ENCODE measurements at places on chromosomes 2 and 18. TPM values are rescaled to one million over a fixed set of nuclear protein-coding genes. Genes with fewer than 3 reads are reported as not detected.

GRCh38 chr18:4017480-4017879 lies 437.6 kb downstream of the DLGAP1 start:
- H3K27ac ChIP-seq: no peak overlapping the region
- H3K36me3 ChIP-seq: no peaks in the 10 kb centered on the region
- H3K4me1 ChIP-seq: no peaks in the 10 kb centered on the region

- no peaks in the 10 kb centered on the region for H3K27me3 ChIP-seq
- no peak overlapping the region for H3K4me3 ChIP-seq
- no peaks in the 10 kb centered on the region for H3K4me1 ChIP-seq
- H3K27ac ChIP-seq: no peak overlapping the region
These were observed 12.6 kb upstream of the FLACC1 start for GRCh38 chr2:201369775-201370174.

DNA sequence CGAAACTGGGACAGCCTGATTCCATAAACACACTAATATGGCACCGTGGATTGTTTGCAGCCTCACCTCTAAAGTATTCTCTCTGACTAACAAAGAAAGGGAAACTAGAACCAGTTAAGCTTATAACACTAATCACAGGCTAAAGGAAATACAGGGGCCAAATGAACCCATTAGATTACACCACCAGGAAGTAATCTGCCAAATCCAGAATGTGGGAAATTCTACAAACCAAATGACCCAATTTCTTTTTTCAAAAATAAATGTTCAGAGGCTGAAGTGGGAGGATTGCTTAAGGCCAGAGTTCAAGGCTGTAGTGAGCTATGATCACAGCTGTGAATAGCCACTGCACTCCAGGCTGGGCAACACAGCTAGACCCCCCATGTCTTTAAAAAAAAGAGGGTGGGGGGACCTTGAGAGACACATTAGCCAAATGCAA lies 1.5 kb upstream of the MPPE1 start:
- peak overlapping the region; percentile 72 for H3K27ac ChIP-seq
- peaks cover 7% of the 10 kb centered on the region for H3K36me3 ChIP-seq
- peaks cover 15% of the 10 kb centered on the region for H3K4me1 ChIP-seq
- DNase-seq: peak; percentile 80
- peak overlapping the region; percentile 84 for H3K4me3 ChIP-seq

- H3K27me3 ChIP-seq: no peaks in the 10 kb centered on the region
- no peak overlapping the region for H3K4me3 ChIP-seq
- DNase-seq: no peak
- no peak overlapping the region for H3K27ac ChIP-seq
- no peaks in the 10 kb centered on the region for H3K4me1 ChIP-seq
These were observed 69.3 kb downstream of the ALPK2 start for GRCh38 chr18:58559427-58560186.

- no peaks in the 10 kb centered on the region for H3K4me1 ChIP-seq
- H3K27ac ChIP-seq: no peak overlapping the region
- no peaks in the 10 kb centered on the region for H3K27me3 ChIP-seq
- DNase-seq: no peak
- no peaks in the 10 kb centered on the region for H3K36me3 ChIP-seq
- H3K4me3 ChIP-seq: no peak overlapping the region
These were observed 137.1 kb upstream of the TACR1 start for GRCh38 chr2:75336451-75336850.

DNA sequence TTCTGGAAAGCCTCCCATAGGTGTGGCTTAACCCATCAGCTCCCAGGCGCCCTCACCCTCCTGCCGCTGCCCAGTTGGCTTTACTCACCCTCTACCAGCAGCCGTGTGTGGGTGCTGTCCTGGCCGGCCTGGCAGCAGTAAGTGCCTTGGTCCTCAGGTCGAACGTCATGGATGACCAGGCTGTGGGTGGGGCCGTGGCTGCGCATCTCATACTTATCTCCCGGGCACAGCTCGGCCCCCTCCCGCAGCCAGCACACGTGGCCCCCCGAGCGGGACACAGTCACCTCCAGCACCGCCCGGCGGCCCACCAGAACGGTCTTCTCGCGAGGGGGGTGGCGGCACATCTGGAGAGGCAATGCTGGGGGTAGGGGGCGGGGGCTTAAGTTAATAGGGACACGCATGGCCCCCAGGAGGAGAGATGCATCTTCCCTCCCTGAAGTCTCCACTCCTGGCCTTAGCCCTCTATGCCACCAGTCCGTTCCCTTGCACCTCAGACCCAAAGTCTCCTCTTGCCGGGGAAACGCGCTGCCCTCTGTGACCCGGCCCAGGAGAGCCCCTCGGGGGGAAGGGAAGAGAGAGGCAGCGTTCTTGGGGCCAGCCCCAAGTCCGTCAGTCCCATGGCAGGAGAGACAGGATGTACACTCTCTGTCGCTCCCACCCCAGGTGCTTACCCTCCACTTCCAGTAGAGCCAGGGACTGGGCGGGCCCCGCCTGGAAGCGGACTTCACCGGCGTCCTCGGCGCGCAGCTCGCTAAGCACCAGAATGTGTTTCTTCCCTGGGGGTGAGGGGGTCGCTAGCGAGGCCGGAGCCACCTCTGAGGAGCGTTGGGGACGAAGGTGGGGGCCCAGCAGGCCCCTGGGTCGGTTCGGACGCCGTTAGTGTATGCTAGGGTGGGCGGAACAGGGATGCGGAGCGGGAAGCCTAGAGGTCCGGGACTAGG lies 7.9 kb downstream of the TMEM198 start:
- H3K36me3 ChIP-seq: no peaks in the 10 kb centered on the region
- no peaks in the 10 kb centered on the region for H3K27me3 ChIP-seq
- H3K4me1 ChIP-seq: no peaks in the 10 kb centered on the region
- no peak overlapping the region for H3K27ac ChIP-seq

DNA sequence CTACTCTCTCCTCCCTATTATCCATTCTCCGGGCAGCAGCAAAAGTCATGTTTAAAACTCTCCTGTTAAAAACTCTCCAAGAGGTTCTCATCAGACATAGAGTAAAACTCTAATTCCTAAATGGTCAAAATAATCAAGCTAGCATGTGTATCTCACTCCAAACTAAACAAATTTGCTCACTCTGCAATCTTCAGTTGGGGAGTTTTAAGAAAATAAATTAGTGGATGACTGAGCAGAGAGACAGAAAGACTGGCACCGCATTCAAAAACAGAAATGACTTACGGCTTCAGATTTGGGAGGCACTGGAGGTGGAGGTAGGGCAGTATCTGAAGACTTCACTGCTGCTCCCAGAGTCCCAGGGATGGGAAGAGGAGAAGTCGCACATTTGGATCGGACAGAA lies 96.9 kb downstream of the MEP1B start:
- no peak overlapping the region for H3K4me3 ChIP-seq
- no peak overlapping the region for H3K27ac ChIP-seq
- no peaks in the 10 kb centered on the region for H3K4me1 ChIP-seq

The PLEK gene
- total RNA-seq: not detected

The CAPN13 gene
- 1.5 TPM for total RNA-seq

DNA sequence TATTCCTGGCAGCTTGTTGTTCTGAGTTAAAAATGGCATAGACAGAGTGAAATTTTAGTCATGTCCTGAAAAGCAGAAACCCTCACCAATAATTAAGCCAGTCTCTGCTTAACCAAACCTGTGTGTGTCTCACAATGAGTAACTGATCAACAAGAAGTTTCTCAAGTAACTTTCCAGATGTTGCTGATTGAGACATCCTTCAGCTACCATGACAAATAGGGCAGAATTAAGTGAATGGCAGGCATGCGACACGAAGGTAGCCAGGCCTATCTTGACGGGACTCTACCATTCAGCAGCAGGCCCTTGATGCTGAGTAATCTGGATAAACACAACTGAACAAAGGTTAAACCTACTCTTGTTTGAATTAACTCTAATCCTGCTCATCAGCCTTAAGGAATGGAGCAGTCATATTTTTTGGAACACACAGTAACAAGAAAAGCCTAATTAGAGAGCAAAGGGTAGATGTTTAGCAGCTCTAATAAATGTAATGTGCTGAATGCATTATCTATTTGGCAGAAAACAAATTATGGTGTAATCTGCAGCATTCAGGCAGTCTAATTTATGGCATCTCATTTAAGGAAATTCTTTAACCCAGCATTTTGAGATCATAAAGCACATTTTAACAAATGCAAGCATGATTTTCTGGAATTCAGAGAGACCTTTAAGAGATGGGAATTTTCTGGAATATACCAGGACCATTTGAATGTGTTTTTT lies 159.5 kb upstream of the EPHA4 start:
- peak; percentile 50 for DNase-seq
- H3K27ac ChIP-seq: no peak overlapping the region
- no peaks in the 10 kb centered on the region for H3K36me3 ChIP-seq
- H3K4me3 ChIP-seq: no peak overlapping the region

DNA sequence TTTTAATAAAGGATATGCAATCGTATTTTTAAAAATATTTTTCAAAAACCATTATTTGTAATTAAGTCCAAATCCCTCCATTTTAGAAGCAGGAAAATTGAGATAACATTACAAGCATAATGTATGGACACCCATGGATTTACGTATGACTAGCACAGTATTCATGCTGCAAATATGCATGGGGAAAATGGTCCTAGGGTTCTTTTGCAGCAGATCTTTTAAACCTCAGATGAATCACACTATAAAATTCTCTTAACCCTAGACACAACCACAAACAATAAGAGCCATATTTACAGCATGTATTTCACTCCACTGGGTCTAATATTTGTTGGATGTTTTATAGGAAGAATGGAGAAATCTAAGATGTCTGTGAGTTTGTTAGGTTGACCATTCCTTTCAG lies 453.4 kb downstream of the TGIF1 start:
- H3K36me3 ChIP-seq: no peaks in the 10 kb centered on the region
- H3K4me3 ChIP-seq: no peak overlapping the region
- no peaks in the 10 kb centered on the region for H3K4me1 ChIP-seq
- H3K27ac ChIP-seq: no peak overlapping the region
- DNase-seq: no peak

The PRKAG3 gene
- not detected for total RNA-seq
